Coronary artery (tissue), 2 donors: ENCODE measurements at places on chromosomes 11 and 22.
A peak's percentile ranks its signal among the peaks of the same experiment; 100 is the strongest.

DNA sequence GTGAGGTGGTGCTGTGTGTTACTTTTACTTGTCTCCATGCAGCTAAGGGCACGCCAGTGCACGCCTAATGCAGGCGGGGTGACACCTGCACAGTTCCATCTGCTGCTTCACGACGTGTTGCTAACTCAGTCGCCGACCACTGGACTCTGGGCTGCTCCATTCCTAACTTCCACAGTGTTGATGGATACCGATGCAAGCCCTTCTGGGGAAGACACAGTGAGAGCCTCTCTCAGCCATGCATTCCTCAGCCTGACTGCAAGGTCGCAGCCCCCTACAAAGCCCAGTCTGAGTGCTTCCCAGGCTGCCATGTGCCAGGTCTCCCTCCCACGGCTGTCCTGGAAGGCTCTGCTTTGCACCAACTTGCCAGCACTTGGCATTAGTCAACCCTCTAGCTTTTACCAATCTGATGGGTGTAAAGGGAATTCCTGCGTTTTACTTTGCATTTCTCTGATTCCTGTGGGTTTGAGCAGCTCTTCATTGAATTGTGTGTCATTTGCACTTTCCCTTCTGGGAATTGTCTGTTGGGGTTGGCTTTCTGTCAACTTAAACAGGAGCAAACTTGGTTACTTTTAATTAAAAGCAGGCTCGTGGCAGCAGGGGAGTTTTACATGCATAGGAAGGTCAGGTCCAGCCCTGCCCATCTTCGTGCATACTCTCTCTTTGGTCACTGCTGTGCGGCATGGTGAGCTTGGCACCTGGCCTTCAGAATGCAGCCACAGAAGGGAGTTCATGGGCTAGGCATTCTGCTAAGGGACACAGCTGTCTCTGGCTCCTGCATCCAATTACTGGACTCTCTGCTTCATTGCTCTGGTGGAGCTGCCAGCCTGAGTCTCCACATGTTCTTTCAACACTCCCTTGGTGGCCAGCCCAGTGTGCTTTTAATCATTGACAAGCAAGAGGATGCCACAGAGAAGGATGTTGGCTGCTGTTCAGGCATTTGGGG lies 34.6 kb upstream of the SHANK2 start:
- peak; percentile 68 for DNase-seq

DNA sequence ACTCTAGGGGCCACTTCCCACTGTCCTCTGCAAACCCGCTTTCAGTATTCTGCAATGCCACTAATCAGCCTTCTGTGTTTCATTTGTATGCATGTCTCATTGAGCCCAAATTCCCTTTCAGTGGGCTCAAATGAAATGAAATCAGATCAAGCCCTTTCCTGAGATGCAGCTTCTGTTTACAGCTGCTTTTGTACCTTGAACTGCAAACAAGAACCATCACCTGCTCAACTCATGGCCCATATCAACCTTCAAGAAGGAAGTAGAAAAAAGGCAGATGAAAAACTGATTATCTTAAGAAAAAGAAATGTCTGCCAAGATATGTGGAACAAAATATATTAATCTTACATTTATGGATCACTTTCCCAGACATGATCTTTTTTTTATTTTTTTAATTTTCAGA lies 141.1 kb upstream of the ARHGAP42 start:
- no peak for DNase-seq

GRCh38 chr11:102591160-102591718 lies 33.9 kb downstream of the MMP20 start:
- DNase-seq = no peak

GRCh38 chr11:64801158-64801464 lies 1.9 kb downstream of the MAP4K2 start:
- DNase-seq = no peak

GRCh38 chr11:44356351-44356750 lies 46.4 kb upstream of the ALX4 start:
- DNase-seq = no peak

DNA sequence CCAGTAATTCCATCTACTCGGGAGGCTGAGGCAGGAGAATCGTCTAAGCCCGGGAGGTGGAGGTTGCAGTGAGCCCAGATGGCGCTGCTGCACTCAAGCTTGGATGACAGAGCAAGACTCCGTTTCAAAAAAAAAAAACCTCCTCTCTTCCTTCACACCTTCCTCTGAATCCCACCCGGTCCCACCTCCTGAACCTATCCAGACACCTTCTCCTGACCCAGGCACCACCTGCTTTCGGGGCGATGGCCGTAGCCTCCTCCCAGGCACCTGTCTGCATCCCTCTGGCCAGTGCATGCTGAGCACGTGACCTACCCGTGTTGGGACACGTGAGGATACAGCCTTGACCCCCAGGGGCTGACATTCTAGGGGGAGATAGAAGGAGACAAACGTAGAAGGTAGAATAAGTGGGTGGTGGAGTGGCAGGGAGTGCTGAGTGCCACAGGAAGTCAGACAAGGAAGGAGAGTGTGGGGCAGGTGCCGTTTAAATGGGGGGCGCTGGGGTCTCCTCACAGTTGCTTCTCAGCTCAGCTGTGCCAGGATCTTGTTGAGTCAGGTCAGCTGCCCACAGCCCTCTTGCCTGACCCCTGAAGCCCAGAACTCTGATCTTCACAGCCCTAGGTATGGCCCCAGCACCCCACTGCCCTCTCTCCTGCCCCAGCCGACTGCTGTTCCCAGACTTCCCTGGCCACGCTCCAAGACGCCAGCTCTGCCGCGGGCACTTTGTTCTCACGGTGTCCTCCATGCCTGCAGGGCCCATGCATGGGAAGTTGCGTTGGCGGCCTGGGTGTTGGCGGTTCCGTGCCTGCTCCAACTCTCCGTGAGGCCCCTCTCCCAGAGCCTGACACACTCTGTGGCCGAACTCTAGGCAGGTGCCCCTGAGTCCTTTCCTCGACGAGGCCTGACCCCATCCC lies 1.2 kb upstream of the MIOX start:
- DNase-seq = no peak

- no peak for DNase-seq
Measured at GRCh38 chr11:107017104-107017432, 1.2 kb downstream of the GUCY1A2 start.

DNA sequence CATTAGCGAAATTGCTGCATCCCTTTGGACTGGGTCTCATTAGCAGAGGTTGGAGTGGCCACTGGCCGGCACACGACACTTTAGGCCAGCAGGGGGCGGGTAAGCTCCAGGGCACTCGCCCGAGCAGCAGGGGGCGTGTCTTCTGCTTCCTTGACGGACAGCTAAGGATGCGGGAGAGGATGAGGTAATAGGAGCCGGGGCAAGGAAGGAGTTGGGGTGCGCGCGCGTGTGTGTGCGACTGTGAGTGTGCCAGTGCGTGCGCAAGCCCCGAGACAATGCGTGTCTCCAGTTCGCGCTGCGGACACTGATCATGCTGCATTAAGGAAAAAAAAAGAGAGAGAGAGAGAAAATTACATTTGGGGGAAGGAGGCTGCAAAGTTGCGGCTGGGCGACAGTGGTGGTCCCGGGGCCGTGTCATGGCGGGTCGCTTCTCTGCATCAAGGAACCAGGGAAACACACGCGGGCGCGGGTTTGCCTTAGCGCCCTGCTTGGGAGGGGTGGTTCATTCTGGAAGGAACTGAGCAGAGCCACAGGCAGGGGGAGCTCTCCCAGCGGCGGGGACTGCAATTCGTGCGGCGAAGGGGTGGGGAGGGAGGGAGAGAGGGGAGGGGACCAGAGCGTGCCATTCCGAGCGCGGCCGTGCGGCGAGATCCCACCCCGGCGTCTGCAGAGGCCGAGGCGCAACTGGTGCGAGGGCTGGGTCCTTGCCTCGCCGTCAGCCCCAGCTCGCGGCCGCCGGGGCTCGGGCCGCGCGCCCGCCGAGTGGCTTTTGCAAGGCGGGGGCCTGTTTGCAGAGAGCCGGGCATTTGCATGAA lies at the start of gene DTX4:
Gene DTX4 (plus strand): TSS at position 625 of the 815 bp plus-strand sequence. CDS start 464 bp downstream, outside the sequence.
- peak; percentile 91 for DNase-seq

- DNase-seq = no peak
Measured at GRCh38 chr22:44701824-44702478, at the start of gene PRR5. PRR5 (plus strand) TSS chr22:44702204; CDS start chr22:44702475, 271 bp downstream.

- no peak for DNase-seq
Measured at GRCh38 chr11:126424471-126425039, 69.1 kb downstream of the ST3GAL4 start.

DNA sequence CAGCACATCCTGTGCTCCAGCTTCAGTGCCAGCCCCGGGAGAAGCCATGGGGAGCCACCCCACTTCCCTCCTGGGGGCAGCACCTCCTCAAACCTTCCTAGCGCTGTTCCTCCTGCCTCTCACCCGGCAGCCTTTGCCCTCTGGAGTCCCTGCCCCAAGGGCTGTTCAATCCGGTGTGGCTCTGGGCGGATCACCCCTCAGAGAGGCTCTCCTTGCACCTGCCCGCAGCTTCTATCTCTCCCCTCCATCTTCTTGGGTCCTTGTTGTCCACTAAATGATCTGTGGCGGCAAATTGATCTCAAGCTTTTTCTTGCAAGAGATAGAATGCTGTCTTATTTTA lies 18.1 kb upstream of the CDKN1C start:
- no peak for DNase-seq

DNA sequence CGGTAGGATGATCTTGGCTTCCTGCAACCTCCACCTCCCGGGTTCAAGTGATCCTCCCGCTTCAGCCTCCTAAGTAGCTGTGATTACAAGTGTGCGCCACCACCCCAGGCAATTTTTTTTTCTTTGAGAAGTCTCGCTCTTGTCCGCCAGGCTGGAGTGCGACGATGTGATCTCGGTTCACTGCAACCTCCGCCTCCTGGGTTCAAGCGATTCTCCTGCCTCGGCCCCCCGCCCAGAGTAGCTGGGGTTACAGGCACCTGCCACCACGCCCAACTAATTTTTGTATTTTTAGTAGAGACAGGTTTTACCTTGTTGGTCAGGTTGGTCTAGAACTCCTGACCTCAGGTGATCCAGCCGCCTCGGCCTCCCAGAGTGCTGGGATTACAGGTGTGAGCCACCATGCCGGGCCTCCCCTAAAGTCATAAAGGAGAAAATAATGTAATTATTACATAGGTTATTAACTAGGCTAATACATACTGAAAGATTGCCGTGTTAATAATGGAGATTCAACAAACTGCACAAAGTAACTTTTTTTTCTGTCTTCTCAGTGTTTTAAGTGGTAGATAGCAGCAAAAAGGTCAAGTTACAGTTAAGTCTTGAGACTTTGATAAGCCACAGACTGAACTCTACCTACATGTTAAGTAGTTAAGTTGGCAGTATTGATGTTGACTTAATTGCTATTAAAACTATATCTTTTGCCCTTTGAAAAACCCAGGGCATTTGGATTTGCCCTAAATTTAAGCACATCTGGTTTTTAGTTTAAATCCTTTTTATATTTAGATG lies 3.9 kb downstream of the CAPRIN1 start:
- DNase-seq = no peak

GRCh38 chr22:36829370-36830002 lies 12.7 kb upstream of the PVALB start:
- DNase-seq = no peak

DNA sequence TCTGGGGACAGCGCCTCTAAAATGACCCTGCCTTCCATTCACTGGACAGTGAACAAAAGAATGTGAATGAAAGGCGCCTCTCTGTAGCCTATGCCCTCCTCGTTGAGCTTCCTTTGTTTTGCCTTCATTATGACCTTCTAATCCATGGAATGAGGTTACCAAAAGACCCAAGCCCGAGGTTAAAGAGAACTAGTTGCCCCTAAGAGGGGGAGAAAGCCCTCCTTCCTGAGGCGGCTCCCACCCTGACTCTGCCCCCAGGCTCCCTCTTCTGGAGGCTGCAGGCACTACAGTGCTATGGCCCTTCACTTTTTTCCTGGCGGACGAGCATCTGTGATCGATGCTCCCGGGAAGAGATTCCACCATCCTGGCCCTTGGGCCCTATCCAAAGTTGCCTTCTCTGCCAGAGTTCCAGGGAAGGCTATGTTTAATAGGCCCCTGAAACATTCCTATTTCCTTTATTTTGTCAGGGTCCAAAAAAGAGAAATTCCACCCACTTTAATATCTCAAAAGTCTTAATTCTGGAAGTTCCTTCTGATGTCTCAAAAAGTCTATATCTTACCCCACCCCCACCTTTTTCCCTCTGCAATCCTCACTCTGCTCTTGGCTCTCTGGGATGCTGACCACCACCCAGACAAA lies 147.3 kb downstream of the FEZ1 start:
- DNase-seq = no peak

DNA sequence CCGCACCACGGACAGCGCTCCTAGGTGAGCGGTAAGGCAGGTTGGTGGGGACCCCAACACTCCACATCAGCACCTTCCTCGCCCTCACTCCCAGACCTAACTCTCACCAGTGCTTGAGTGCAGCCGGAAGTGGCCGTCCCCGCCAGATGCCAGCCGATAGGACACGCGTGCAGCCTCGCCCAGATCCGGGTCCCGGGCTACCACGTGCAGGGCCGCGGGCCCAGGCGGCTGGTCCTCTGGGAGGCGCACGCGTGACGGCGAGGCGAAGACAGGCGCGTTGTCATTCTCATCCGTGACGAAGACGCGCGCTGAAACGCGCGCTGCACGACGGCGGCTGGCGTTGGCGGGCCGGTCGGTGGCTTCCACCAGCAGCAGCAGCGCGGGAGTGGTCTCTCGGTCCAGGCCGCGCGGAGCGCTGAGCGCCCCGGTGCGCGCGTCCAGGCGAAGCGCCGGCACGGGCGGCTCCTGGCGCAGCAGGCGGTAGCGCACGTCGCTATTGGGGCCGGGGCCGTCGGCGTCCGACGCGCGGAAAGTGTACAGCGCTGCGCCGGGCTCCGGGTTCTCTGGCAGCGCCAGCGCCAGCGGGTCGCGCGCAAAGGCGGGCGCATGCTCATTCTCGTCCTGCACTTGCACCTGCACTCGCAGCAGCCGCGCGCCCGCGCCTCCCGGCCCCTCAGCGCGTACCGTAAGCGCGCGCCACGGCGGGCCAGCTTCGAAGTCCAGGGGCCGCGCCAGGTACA lies 10.8 kb upstream of the TPP1 start:
- no peak for DNase-seq

GRCh38 chr11:30326114-30326778 lies 3.3 kb downstream of the ARL14EP start:
- no peak for DNase-seq

- no peak for DNase-seq
Measured at GRCh38 chr11:111379602-111380136, 594 bp upstream of the POU2AF1 start.

DNA sequence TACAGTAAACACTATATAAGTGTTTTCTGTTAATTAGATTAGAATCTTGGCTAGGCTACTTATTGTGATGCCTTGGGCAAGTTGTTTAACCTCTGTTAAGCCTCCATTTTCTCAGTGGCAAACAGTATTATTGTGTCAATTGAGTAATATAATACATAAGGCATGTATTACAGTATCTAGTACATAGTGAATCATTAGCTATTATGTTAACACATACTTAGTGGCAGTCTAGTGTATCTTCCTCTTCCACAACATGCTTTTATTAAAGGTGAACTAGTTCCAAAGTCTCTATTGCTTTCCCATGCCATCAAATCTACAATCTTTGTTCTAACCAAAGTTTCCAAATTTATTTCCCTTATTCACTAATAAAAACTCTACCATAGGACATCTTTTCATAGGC lies 200.9 kb downstream of the SOX6 start:
- no peak for DNase-seq

DNA sequence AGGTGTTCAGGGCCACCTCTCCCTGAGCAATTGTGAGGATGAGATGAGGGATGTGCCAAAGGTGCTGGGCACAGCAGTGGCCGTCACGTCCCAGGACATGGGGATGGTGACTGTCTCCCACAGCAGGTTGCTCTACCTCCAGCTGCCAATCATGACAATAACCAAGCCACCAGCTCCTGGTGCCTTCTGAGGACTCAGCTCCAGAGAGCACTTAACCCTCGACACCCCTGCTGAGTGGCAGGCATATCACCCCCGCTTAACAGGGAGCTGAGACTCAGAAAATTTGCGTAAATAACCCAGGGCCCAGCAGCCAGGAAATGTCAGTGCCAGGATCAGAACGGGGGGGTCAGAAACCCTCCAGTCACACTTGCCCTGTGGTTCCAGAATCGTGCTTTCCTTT lies 8.4 kb upstream of the PNPLA5 start:
- no peak for DNase-seq
